Midbrain (tissue), 1 donor: ENCODE measurements at places on chromosomes 3 and 15.

DNA sequence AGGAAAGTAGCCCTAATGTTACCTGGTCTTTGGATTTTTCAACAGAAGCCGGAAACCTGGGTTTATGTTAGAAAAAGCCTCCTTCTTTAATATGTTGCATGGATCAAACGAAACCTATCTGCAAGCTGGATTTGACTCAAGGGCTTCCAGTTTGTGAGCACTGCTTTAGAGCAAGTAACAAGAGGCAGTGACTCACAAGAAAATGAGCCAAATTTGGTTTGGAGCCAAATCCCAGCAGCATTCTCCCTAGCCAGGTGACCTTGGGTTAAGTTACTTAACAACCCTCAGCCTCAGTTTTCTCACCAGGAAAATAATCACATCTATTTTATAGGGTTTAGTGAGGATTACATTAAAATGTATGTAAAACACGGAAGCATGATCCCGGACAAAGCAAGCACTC is 215.2 kb upstream of the PRICKLE2 start:
- peak; percentile 10 for DNase-seq

- no peak for DNase-seq
Measured at GRCh38 chr3:53880396-53881345, 1.3 kb downstream of the ACTR8 start.

- DNase-seq, result no peak
Measured at GRCh38 chr3:117277816-117278215, 568.2 kb downstream of the TUSC7 start.

GRCh38 chr15:61237400-61237799 is 8.3 kb upstream of the RORA start:
- no peak for DNase-seq

- DNase-seq, result no peak
Measured at GRCh38 chr3:138112362-138112761, 3.0 kb downstream of the DZIP1L start.

DNA sequence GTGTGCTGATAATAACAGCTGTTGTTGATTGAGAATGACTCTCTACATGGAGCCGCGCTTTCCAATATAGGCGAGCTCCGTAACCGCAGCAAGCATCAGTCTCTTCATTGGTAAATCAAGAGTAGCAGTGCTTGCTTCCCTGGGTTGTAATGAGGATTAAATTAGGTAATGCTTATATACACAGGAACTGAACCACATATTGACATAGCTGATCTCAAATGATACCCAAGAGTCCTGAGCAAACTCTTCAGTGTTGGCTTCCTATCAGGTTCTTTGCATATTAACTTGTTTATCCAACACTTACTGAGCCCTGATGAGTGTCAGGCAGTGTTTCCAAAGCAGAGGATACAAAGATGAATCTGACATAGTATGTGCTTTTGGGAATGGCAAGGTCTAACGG is 46.4 kb upstream of the SLCO3A1 start:
- no peak for DNase-seq

GRCh38 chr15:57215881-57216280 is 160.4 kb upstream of the CGNL1 start:
- no peak for DNase-seq
